ENCODE measurements at places on chromosomes 16 and 17.

- DNase-seq, result peak; percentile 6
Measured at GRCh38 chr17:67942810-67943209, 53.5 kb downstream of the C17orf58 start.

DNA sequence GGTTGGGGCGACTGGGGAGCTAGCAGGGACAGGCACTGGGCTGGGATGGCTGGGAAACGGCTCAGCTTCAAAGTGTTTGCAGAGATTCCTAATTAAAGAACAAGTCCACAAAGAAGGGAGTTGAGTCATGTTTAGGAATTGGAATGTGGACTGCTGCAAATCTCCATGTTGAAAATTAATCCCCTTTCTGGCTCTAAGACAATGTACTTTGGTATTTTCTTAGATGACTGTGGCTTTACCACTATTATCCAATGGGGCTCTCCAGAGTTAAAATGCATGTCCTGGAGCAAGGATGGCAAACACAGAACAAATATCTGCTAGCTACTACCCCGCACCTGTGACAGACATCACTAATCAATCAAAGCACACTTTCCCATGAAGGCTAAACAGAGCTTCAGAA lies 22.2 kb upstream of the WSCD1 start:
- no peak for DNase-seq

DNA sequence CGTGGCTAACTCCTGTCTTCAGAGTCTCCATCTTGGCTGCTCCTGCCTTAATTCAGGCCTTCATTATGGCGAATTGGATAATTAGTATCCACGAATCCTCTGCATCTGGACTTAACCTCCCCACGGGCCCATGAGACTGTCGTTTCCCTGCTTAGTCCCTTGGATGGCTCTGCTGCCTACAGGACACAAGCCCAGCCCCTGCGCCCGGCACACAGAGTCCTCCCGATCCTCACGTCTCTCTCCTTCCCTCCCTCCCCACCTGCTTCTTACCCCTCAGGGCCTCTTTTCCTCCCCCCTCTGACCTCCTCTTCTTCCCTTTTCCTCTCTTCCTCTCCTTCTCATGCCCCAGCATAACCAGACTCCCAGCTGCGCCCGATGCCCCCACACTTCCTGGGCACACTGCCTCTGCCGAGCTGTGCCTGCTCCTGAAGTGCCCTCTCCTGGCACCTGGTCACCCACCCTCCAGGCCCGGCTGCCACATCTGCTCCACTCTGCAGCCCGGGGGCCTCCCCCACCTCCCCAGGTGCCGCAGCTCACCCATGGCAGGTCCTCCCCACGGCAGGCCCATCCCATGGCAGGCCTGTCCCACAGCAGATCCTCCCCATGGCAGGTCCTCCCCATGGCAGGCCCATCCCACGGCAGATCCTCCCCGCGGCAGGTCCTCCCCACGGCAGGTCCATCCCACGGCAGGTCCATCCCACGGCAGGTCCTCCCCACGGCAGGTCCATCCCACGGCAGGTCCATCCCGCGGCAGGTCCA lies 45.9 kb downstream of the RPH3AL start:
- DNase-seq, result no peak

GRCh38 chr17:33494151-33494550 lies 201.1 kb upstream of the ASIC2 start:
- no peak for DNase-seq

DNA sequence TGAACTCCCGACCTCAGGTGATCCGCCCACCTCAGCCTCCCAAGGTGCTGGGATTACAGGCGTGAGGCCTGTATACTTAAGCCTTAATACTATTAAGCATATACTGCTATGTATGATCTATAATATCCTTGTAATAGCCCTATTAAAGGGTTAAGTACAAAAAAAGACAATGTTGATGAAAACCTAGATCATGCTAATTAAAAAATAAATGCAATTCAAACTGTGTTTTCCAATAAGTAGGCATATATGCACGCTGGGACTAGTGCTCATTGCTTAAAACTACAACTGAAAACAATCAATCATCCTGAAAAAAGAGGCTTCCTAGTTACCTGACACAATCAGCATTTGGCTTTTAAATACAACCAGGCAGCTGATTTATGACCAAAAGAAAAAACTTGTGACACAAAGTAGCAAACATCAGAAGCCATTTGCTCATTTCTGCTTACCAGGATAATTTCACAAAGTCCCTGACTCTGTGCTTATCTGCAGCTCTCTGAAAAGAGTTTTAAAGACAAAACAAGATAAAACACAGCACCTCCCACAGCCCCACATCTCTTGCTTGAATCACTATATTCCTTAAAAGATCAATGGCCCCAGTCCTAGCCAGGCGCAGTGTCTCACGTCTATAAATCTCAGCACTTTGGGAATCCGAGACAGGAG lies 11.1 kb downstream of the ZNF385C start:
- no peak for DNase-seq

DNA sequence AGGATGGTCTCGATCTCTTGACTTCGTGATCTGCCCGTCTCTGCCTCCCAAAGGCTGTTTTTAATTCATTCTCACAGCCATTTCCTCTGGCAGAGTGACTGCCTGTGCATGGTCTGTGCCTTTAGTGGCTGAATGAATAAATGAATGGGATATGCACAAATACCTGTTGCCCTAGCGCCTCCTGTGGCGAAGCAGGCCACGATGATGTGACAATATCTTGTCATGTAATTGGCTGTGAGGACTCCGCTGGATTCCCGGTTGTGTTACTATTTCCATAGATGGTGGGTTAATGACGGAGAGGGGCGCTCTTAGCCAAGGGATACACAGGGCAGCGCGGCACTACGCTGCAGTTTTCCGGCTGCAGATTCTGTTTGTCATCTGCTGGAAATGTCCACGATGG lies 26.8 kb upstream of the ENDOV start:
- DNase-seq, result no peak

GRCh38 chr16:77617996-77618395 lies 104.3 kb upstream of the NUDT7 start:
- no peak for DNase-seq

DNA sequence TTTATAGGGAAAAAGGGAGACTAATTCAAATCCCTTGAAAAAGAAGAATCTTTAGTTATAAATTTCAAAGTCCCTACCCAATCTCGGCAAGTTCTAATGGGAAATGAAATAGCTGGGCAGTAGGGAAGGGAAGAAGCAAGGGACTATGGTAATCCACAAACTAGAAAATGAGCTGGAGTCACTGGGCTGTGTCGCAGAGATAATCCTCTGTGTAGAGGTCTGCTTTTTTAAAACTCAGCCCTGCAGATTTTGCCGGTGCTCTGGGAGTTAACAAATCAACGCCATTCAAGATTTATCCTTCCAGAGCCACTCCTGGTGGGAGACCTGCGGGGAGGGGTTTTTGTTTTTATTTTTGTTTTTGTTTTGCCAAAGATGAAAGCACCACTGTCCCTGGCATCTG lies 20.8 kb downstream of the SNX11 start:
- no peak for DNase-seq

DNA sequence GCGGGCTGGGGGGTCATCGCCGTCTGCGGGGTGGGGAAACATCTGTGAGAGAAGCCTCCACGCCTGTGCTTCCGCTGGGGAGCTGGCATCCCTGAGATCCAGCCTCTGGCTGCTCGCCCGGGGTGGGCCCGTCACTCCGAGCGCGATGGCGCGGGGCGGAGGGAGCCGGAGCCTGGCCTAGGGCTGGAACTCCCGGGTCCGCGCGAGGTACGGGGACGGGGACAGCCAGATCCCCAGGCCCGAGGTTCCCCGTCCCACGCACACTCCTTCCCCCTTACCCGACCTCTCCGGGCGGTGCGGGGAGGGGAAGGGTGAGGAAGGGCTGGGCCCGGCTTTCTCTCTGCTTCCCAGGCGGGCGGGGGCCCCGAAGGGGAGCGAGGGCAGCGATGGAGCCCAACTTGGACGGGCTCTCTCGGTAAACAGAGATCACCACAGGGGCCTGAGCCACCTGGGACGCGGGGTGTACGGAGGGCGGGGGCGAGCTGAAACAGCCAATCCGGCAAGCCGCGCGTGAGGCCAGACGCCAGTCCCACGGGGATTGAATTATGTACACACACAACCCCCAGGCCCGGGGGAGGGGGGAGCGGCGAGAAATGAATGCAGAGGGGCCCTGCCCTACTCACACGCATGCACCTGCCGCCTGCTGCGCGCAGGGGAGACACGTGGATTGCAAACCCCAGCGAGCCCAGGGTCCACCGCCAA lies at the start of gene SLC16A11:
Gene SLC16A11, minus strand, starts transcription at position 596 of the 702 bp plus-strand sequence. Its CDS starts 579 bp downstream, at position 17.
- DNase-seq, result no peak

DNA sequence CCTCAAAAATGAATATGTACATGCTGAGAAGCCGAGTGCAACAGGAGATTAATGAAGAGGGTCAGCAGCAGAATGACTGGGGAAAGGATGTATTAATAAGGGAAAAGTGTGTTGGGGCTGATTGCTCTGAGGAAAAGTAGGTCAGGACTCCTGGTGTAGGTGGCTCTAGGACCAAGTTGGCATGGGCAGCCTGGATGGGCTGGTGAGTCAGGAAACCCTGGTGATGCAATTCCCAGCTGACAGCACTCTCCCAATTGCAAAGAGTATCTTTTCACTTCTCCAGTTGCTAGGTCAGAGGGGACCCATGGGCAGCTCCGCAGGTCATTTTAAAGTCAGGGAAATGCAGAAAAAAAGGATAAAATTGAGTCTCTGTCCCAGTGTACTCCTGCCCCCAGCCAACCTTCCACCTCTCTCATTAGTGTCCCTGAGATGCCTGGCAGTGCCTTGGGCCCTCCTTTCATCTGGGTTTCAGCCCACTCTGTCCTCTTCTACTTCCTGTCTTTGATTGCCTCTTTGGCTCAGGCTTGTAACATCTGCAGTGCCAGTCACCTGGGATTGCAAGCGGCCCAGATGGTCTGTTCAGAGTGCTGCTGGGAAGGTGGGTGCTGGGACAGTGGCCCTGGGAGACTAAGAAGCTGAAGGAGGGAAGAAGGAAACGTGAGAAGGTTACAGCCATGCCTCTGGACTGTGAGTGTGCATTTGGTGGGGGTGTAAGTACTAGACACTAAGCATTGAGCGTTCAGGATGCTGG lies 2177.2 kb downstream of the TP53TG3F start:
- no peak for DNase-seq

DNA sequence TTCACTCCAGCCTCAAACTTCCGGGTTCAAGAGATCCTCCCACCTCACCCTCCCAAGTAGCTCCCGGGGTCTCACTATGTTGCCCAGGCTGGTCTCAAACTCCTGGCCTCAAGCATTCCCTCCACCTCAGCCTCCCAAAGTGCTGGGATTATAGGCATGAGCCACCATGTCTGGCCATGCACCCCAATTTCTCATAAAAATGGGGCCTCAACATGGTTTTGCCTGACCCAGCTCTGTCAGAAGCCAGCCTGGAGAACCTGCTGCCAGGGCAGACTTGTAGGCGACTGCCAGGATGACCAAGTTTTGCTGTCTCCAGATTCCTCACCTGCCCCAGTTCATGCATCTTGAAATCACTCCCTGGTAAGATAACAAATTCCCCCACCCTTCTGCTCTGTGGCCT lies 82.9 kb downstream of the AIPL1 start:
- DNase-seq, result no peak

- DNase-seq, result no peak
Measured at GRCh38 chr17:10059684-10060211, 138.7 kb downstream of the GAS7 start.

- no peak for DNase-seq
Measured at GRCh38 chr17:66526827-66527226, 224.4 kb downstream of the PRKCA start.

- DNase-seq, result no peak
Measured at GRCh38 chr16:84052071-84052622, 9.6 kb upstream of the SLC38A8 start.

DNA sequence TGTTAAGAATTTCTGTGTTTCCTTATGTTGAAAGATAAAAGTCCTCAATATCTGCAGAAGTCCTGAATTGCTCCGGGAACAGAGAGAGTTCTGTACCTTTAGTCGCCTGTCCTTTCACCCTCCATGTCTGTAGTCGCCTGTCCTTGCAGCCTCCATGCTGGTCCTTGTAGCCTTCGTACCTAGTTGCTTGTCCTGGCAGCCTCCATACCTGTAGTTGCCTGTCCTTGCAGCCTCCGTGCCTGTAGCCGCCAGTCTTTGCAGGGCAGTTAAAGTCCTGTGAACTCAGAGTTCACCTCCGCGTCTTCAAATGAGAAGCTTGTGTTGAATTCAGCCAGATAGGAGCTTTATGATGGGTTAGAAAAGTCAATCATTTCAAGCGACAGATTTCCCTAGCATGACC lies 19.5 kb upstream of the ITGAX start:
- no peak for DNase-seq

- no peak for DNase-seq
Measured at GRCh38 chr17:53740312-53740711, 82.4 kb upstream of the KIF2B start.

- DNase-seq, result no peak
Measured at GRCh38 chr16:19678804-19679203, 39.2 kb downstream of the KNOP1 start.

GRCh38 chr16:23403547-23403946 lies 49.4 kb downstream of the COG7 start:
- DNase-seq, result no peak

- DNase-seq, result peak; percentile 14
Measured at GRCh38 chr17:9729034-9729650, 62.2 kb downstream of the DHRS7C start.

DNA sequence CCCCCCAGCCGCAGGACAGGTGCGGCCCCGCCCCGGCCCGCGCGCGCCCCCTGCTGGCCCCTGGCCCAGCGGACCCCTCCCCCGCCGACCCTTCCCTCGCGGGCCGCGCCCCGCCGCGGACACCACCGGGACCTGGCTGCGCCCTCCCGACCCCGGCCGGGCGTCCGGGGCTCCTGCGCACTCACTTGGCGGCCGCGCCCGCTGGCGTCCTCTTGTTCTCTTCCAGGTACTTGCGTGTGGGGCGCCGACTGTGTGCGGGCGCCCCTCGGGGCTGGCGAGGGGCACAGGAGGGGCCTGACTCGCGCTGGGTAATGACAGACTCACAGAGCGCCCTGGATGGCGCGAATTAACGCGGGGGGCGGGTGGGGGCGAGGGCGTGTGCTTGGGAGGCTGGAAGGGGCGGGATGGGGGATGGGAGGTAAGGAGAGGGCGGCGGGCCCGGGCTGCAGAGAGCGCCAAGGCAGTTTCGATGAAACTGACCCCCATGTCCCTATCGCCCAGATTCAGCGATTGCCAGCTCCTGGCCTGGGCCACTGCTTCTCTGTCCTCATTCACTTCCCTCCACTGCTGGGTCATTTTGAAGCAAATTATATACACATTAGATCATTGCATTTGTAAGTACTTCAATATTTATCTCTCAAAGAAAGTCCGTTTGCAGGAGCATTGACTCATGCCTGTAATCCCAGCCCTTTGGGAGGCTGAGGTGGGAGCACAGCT lies 445 bp upstream of the DBNDD1 start:
- no peak for DNase-seq

DNA sequence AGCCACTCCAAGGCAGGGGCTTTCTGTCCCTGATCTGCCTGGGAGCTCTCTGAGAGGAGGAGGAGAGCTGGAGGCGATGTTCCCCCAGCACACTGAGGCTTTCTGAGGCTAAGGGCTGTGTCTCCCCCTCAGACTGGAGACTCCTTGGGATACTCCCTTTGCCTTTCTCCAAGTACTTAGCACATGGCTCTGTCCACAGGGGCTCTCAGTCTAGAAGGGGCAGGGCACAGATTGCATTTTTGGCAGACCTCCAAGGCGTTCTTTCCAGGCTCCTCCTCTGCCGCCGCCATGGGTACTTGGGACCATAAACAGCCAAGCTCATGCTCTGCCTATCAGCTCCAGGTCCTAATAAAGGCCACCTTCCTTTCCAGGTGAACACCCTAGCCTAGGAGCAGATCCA lies 1.8 kb upstream of the GIP start:
- no peak for DNase-seq

Measured in HL-60 (cell line).